Fibroblast of lung (primary cell): ENCODE measurements at places on chromosomes 7 and 10.
A peak's percentile ranks its signal among the peaks of the same experiment; 100 is the strongest.

DNA sequence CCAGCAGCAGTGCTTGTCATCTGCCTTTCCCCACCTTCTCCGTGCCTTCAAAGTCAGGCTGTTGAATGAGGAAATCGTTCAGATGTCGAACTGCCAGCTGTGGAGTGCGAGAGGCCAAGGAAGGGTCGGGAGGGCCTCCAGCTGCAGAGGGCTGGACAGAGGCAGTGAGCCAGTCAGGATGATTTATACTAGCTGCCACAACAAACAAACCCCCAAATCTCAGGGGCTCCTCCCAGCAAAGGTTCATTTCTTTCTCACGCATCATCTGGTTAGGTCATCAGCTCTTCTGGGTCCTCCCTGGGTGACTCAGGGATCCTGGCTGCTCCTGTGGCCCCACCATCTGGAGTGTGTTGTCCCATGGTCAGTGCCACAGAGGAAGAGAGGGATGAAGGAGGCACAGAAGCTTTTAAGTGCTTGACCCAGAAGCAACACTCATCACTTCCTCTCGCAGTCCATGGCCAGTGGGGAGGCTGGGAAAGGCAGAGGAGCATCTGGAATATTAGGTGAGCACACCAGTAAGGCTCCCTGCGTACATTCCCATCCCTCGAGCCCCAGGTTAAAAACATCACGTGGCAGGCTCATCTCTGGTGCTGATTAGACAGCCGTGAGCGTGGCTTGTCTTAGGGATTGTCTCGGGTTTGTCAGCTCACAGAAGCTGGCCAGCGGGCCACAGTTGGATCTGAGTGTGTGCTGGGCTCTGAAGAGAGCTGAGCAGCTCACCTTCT lies 140.7 kb downstream of the RGS10 start:
- DNase-seq = peak; percentile 99

DNA sequence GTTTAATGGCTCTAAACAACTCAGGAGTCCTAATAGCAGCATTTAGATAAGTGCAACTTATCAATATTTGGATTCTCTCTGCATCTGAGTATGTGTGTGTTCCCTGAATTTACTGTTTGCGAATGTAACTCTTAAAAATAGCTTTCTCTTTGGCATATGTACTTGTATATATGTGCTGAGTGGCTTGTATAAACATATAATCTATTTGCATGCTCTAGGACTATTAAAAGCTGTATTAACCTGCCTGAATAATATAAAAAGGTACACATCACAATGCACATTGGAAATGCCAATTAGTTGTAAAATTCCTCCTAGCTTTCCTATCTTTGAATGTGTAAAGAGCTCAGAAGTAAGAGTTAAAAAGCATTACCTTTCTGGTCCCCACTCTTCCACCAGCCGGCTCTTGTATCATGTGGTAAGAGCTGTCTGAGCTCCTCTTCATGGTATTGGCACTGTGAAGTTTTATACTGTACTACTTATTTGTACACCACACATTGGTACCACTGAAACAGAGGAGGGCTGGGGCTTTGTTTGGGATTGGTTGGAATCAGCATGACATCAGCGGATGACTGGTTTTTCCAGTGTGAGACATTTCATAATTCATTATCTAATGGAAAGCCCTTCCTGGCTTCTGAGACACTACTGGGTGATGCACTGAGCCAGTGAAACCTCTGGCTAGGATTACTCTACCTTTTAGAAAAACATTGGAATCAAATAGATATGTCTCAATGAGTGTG lies at the start of gene INHBA:
TSS of gene INHBA (minus strand) at position 456 of the 737 bp plus-strand sequence. CDS start 2,716 bp downstream, outside the sequence.
- peak; percentile 96 for DNase-seq

DNA sequence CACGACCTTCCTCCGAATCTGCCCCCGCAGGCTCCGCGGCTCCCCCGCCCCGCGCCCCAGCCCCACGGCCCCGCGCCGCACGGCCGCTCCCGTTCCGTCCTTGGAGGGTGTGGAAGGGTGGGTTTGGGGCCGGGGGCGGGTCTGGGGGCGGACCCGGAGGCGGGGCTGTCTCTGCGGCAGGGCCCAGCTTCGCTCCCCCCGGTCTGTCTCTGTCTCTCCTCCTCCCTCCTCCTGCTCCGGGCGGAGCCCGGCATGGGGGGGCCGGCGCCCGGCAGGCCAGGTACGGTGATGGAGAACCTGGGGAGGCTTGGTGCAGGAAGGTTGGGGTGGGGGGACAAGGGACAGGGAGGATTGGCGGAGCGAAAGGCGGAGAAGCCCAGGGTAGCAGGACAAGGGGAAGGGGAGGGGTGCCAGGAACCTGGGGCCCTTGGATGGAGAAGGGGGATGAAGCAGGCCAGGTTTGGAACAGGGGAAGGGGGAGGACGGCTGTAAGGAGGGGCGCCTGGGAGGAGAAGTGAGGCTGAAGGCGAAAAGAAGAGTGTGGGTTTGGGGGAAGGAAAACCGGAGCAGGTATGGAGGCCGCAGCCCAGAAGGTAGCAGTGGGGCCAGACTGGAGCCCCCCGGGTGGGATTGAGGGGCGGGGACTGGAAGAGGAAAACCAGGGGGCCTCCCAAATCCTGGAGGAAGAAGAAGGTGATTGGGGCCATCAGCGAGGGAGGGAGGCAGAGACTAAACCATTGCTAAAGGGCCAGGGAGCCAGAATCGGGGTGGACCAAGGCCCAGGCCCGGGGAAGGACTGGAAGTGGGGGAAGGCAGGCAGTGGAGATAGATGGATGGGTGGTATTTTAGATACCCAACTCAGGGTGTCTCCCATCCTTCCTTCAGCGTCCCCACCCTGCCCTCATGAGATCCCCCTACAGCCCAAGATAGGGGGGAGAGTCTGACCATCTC lies at the start of gene NYAP1:
TSS of gene NYAP1 (plus strand) at position 206 of the 951 bp plus-strand sequence. CDS start 1,385 bp downstream, outside the sequence.
- DNase-seq = peak; percentile 31

DNA sequence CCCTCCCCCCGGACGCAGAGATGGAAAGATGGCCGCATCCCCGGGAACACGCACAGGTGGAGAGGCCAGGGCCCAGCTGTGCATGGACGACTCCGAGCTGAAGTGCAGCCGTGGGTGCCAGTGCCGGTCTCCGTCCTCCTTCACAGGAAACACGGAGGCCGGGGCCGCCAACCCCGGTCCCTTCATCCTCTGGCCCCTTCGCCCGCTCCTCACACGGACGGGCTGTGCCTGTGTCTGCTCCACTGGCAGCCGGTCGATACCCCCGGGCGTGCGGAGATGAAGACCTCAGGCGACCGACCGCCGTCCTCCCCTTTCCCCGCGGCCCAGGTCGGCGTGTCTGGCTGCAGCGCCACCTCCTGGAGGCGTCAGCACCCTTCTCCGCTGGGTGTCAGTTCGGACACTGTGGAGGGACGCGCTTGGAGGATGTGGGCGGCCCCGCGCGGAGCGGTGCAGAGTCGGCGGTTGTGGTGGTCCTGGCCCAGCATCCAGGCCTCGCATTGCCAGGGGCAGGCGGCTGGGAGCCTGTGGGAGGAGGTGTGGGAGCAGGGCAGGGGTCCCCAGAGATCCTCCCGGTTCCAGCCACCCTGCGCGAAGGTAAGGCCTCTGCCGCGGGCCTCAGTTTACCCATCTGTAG lies 9.9 kb downstream of the ZNF511 start:
- peak; percentile 47 for DNase-seq

- DNase-seq = peak; percentile 41
Observed at GRCh38 chr7:151115121-151115835, 29.0 kb downstream of the AGAP3 start.
